ENCODE measurements at places on chromosomes 2 and 18.

- no peak for DNase-seq
Measured at GRCh38 chr2:150606380-150607060, 119.1 kb upstream of the RND3 start.

DNA sequence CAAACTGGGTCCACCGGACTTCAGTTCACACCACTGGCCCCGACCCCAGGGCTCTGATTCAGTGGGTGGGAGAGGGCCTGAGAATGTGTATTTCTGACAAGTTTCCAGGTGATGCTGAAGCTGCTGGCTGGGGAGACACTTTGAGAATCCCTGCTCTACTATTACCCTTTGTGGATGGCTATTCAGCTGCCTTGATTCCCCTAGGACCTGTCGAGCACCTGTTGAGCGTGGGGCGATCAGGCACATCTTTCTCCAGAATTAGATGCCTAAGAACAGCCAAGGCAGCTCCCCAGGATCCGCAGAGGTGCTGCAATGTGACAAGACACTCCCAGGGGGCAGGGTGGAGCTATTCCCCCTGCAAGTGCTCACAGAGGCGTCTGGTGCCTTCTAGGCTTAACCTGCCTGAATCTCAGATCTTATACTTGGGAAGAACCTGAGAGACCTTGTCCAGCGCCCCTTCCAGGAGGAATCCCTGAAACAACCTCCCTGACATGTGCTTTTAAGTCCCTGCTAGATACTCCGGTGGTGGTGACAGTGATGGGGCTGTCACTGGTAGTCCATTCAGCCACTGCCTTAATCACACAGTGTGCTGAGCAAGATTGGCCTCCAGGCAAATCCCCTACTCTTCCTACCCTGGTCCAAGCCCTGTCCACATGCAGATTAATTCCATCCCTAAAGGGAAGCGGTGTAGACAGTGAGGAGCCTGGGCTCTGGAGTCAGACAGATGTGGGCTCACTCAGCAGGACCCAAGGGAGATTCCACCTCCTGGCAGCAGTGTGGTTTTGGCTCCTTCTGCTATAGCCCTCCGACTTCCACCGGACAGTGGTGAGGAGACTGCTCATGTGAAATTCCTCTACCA is 43.4 kb upstream of the OTOF start:
- DNase-seq = no peak

GRCh38 chr18:59839246-59839645 is 60.5 kb upstream of the PMAIP1 start:
- DNase-seq = no peak

DNA sequence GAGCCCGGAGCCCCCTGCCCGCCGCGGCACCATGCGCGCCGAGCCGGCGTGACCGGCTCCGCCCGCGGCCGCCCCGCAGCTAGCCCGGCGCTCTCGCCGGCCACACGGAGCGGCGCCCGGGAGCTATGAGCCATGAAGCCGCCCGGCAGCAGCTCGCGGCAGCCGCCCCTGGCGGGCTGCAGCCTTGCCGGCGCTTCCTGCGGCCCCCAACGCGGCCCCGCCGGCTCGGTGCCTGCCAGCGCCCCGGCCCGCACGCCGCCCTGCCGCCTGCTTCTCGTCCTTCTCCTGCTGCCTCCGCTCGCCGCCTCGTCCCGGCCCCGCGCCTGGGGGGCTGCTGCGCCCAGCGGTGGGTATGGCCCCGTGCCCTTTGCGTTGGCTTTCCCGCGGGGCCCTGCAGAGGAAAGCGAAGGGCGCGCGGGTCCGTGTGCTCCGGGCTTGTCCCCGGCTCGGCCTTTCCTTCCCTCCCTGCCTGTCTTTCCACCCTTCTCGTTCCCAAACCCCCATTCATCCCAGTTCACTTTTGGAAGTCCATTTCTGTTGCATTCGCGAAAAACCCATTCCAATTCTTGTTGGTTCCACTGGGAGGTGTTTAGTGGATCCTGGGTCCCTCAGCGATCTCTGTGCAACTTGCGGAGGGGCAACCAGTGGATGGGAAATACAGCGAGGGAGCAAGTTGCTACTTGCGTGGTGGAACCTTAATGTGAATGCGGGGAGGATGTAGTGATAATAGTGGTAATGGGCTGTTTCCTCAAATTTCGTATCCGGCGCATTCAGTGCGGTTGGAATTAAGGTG is 599 bp downstream of the ADAM23 start:
- no peak for DNase-seq

GRCh38 chr18:9520666-9521065 is 45.4 kb downstream of the RALBP1 start:
- no peak for DNase-seq

Data from AG09309 (cell line).